H54 (cell line): ENCODE measurements at places on chromosomes 13 and 19.

DNA sequence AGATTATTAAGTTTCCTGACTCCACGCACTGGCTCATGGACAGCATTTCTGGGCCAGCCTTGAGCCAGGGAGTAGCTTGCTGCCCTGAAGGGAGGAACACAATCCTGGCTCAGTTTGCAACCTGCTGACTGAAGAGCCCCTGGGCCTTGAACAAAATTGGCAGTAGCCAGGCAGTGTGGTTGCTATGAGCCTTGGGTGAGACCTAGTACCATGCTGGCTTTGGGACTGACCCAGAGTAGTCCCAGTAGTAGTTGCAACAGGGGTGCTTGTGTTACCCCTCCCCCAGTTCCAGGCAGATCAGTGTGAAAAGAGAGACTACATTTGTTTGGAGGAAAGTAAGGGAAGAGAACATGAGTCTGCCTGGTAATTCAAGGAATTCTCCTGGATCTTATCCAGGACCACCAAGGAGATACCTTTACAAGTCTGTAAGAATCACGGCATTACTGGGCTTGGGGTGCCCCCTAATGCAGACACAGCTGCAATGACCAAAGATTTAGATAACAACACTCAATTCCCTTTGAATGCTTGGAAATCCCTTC lies 22.0 kb downstream of the ITGBL1 start:
- DNase-seq = no peak

DNA sequence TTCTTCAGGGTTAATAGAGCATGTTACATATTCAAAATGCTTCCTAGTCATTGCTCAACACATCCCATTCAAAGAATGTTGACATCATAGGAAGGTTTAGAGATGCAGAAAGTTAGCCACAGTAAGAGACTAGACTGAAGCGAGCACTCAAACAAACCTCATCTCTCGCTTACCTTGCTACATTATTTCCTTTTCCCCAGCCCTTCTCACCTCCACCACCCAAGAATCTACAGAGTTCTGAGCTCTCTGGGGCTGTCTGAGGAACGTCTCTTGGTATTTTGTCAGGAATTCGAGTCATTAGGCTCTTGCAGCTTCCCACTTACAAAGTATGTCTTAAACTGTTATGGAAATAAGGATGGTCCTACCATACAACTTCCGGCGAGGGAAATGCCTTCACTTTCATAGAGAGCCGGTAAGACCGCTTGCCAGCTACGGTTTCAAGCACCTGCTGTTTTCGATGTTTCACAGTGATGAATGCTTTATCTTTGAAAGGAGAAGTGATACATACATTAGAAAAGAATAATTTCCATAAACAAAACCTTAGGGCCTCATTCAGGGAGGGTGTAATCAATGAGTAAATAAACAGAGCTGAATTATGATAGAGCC lies 65.1 kb downstream of the FLT1 start:
- no peak for DNase-seq

GRCh38 chr13:44573790-44574465 lies 2.2 kb downstream of the TSC22D1 start:
- DNase-seq = peak; percentile 23

GRCh38 chr19:51296336-51297093 lies 14.9 kb upstream of the IGLON5 start:
- no peak for DNase-seq

DNA sequence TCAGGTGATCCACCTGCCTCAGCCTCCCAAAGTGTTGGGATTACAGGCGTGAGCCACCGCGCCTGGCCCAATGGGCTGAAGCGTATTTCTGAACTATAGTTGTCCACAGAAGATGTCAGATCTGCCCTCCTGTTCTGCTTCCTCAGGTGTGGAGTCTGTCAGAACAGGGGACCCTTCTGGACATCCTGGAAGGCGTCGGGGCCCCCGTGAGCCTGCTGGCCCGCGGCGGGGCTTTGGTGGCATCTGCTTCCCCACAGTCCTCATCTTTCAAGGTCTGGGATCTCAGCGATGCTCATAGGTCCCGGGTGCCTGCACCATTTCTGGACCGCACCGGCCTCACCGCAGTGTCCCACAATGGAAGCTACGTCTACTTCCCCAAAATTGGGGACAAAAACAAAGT lies 29.5 kb upstream of the SIN3B start:
- no peak for DNase-seq

DNA sequence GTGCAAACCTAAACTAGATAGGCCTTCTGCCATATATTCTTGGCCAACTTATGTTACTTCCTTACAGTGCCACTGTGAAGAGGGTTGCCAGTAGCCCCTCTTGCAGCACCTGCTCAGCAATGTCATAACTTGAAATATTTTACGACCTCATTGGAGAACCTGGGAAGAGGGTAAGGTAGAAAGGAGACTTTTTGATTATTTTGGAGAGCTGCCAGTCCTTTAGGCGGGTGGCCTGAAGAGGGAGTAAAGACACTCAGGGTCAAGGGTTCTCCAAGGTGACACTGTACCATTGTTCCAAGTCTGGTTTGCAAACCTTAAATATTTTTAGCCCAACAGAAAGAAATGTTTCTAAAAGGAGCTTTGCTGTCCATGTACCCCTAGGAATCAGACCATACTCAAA lies 118.3 kb downstream of the FLT1 start:
- no peak for DNase-seq

DNA sequence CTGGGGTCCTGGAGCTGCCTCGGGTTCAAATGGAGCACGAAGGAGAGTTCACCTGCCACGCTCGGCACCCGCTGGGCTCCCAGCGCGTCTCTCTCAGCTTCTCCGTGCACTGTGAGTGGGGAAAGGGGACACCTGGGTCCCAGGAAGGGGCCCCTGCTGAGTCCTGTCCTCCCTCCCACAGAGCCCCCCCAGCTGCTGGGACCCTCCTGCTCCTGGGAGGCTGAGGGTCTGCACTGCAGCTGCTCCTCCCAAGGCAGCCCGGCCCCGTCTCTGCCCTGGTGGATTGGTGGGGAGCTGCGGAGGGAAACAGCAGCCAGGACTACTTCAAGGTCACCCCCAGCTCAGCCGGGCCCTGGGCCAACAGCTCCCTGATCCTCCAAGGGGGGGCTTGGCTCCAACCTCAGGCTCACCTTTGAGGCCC lies 11.0 kb upstream of the SIGLEC11 start:
- no peak for DNase-seq

DNA sequence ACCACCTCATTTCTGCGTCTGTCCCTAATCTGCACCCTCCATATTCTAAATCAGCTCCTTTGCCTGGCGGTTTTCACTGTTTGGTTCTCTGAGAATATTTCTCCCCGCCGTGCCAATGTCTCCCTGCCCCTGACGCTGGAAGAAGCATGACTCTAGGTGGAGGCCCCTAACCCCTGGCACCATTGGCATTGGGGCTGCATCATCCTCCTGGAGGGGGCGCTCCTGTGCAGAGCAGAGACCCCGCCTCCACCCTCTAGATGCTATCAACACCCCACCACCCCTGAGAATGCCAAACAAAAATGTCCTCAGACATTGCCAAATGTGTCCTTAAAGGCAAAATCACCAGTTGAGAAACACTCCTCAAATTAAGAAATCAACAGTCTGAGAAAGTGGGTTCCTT lies 6.5 kb downstream of the ZSCAN5B start:
- no peak for DNase-seq

DNA sequence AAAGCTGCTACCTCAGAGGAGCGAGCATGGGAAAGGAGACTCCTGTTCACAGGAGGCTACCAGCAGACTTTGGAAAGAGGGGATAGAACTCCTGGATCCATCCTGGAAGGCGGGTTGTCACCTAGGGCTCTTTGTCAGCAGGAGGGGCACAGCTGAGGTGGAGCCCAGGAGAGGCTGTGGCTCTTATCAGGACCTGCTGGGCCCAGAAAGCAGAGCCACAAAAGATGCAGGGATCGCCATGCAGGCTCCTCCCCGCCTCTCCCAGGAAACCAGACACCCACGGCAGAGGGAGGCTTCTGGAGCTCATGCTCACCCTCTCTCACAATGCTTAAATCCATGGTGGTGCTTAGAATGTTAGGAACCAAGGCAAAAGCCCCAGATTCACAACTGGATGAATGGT lies 994.2 kb downstream of the UQCRFS1 start:
- DNase-seq = no peak

GRCh38 chr19:58482372-58482771 lies 6.2 kb downstream of the ZNF446 start:
- DNase-seq = no peak

- DNase-seq = no peak
These were observed 97.4 kb downstream of the STK24 start for GRCh38 chr13:98479496-98480003.

GRCh38 chr19:7736148-7736547 lies 4.2 kb upstream of the CLEC4G start:
- DNase-seq = no peak

- DNase-seq = peak; percentile 43
These were observed 45.2 kb upstream of the RANBP3 start for GRCh38 chr19:6023085-6023682.

GRCh38 chr13:44212633-44213396 lies 160.8 kb upstream of the SERP2 start:
- no peak for DNase-seq

DNA sequence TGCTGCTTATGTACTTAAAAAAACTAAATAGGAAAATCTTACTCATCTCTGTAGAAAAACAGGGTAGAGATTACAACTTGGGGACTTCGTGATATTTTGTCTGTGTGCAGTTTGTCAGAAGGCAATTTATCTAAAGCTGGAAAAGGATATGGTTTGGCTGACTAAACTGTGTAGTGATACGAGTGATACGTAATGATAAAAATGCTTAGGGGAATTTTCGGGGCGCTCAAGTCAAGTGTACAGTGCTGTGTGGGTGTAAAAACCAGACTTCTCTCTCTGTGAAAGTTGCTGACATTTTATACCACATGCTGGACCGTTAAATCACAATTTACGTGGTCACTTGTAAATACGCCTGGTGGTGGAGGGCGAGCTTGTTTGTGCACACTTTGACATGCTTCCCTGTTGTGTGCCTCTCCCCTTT lies 221.7 kb downstream of the KCNRG start:
- DNase-seq = no peak

GRCh38 chr13:38564256-38565150 lies 122.4 kb upstream of the FREM2 start:
- DNase-seq = no peak

DNA sequence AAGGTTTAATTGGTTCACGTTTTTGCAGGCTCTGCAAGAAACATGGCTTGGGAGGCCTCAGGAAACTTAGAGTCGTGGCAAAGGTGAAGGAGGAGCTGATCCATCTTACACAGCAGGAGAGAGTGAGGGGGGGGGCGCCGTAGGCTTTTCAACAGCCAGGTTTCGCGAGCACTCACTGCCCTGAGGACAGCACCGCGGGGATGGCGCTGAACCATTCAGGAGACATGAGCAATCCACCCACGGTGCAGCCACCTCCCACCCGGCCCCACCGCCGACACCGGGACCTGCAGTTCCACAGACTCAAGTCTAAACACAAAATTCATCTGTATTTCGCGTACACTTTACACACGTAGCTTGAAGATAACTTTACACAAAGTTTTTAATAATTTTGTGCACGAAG lies 73.6 kb downstream of the KDM4B start:
- no peak for DNase-seq

DNA sequence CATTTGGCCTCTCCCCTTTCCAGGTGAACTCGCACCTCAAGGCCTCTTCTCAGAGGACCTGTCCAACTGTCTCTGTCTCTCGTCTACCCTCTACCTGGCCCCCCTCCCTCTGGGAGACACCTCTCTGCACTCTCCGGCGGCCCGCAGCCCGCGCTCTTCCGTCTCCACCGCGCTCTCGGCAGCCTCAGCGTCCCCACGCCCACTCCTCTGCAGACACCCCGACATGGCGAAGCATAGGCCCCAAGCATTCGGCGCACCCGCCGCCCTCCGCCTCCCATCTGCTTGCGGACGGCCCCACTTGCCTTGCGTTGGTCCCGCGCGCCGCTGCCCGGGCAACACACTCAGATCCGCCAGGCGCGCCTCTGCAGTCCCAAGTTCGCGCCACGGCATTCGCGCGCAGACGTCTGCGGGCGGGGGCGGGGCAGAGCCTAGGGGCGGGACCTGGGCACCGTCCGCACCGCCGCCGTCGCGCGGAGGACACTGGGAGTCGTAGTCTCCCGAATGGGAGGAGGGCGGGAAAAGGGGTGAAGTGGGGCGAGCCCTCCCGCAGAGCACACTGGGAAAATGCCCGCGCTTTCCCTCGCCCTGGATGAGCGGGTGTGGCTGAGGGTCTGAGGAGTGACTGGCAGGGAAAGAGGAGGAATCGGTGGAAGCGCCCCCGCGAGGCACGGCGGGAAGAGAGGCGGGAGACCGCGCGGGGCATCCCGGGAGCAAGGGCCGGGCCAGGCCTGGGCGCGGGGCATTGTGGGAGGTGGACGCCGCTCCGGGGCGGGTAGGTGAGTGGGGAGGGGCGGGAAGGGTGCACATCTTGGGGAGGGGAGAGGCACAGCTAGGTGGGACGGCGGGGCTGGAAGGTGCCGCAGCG lies at the start of the genes LIG1 and ZSWIM9:
Gene LIG1, minus strand, starts transcription at position 406 of the 865 bp plus-strand sequence. CDS start 4,778 bp downstream, outside the sequence.
Gene ZSWIM9, plus strand, starts transcription at position 742 of the 865 bp plus-strand sequence. CDS start 1,123 bp downstream, outside the sequence.
- peak; percentile 79 for DNase-seq

- no peak for DNase-seq
These were observed 472.7 kb downstream of the DIAPH3 start for GRCh38 chr13:59690857-59691500.
